Fibroblast of villous mesenchyme (primary cell): ENCODE measurements at places on chromosomes 2 and 18. TPM values are rescaled to one million over a fixed set of nuclear protein-coding genes. Genes with fewer than 3 reads are reported as not detected.

Gene PPP1R1C
- total RNA-seq = 0.32 and 2.2 TPM in 2 replicates

Gene CMPK2
- 1.7 and 1.9 TPM in 2 replicates for total RNA-seq

Gene STPG4
- total RNA-seq = 0.64 and 2.2 TPM in 2 replicates

Gene HOXD4
- 5.5 and 7.8 TPM in 2 replicates for total RNA-seq

Gene SMYD1
- total RNA-seq = under 0.01 TPM in 1 of 2 replicates, not detected in the other

Gene TFCP2L1
- not detected in 2 replicates for total RNA-seq

Gene SLC9A2
- total RNA-seq = not detected in 2 replicates

Gene RHOB
- total RNA-seq = 142 and 195 TPM in 2 replicates

Gene ATOH8
- total RNA-seq = 6.8 and 9.1 TPM in 2 replicates

Gene CNDP1
- total RNA-seq = not detected in 2 replicates

Gene ASXL3
- under 0.01 and 0.64 TPM in 2 replicates for total RNA-seq

Gene AOX1
- 17.7 and 57.4 TPM in 2 replicates for total RNA-seq

Gene AKAIN1
- not detected in 2 replicates for total RNA-seq

Gene SKOR2
- not detected in 2 replicates for total RNA-seq
